CD14-positive monocyte (primary cell): ENCODE measurements at places on chromosomes 3 and 15. TPM values are rescaled to one million over a fixed set of nuclear protein-coding genes. Genes with fewer than 3 reads are reported as not detected.

DNA sequence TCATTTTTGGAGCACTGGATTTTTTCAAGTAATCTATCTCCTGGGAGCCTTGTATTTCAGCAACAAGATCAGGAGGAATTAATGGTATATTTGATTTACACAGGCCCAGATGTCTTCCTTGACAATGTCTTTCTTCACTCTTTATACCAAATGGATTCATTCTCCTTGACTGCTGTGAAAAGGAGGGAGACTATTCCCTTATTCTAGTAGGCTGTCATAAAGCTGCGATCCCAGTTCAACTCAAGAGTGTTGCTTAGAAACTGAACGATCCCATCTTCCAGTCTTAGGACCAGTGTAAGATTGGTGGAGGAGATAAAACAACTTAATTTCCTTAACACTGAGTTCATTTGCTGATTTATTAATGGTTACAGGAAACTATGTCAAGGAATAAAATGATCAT lies 119.4 kb upstream of the ROBO1 start:
- H3K36me3 ChIP-seq: no peaks in the 10 kb centered on the region
- no peaks in the 10 kb centered on the region for H3K27me3 ChIP-seq
- no peak overlapping the region for H3K27ac ChIP-seq
- H3K4me3 ChIP-seq: no peak overlapping the region
- no peaks in the 10 kb centered on the region for H3K4me1 ChIP-seq

- H3K27ac ChIP-seq: no peak overlapping the region
- H3K27me3 ChIP-seq: no peaks in the 10 kb centered on the region
- H3K4me1 ChIP-seq: no peaks in the 10 kb centered on the region
- H3K36me3 ChIP-seq: no peaks in the 10 kb centered on the region
- H3K4me3 ChIP-seq: no peak overlapping the region
- DNase-seq: peak; percentile 5
These were observed 38.6 kb downstream of the TAFA4 start for GRCh38 chr3:68893600-68894239.

DNA sequence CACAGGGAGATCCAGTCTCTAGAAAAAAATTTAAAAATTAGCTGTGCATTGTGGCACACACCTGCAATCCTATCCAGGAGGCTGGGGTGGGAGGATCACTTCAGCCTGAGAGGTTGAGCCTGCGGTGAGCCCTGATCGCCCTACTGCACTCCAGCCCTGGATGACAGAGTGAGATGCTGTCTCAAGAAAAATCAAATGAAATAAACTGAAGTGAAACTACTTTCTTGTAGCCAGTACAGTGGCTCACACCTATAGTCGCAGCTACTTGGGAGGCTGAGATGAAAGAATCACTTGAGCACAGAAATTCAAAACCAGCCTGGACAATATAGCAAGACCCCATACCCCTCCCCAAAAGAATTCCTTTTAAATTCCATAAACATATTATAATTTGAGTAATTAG lies 35.4 kb downstream of the SMARCC1 start:
- no peaks in the 10 kb centered on the region for H3K27me3 ChIP-seq
- peaks cover 42% of the 10 kb centered on the region for H3K36me3 ChIP-seq
- peaks cover 4% of the 10 kb centered on the region for H3K4me1 ChIP-seq
- DNase-seq: no peak
- H3K27ac ChIP-seq: no peak overlapping the region

GRCh38 chr15:73972984-73973682 lies 19.0 kb downstream of the STOML1 start:
- peak overlapping the region; percentile 13 for H3K4me3 ChIP-seq
- DNase-seq: peak; percentile 78
- H3K36me3 ChIP-seq: no peaks in the 10 kb centered on the region
- no peak overlapping the region for H3K27ac ChIP-seq
- H3K27me3 ChIP-seq: no peaks in the 10 kb centered on the region
- H3K4me1 ChIP-seq: peaks cover 22% of the 10 kb centered on the region

GRCh38 chr3:183494341-183494740 lies 61.2 kb downstream of the KLHL6 start:
- H3K4me1 ChIP-seq: peaks cover 6% of the 10 kb centered on the region
- no peak overlapping the region for H3K27ac ChIP-seq
- no peaks in the 10 kb centered on the region for H3K27me3 ChIP-seq

DNA sequence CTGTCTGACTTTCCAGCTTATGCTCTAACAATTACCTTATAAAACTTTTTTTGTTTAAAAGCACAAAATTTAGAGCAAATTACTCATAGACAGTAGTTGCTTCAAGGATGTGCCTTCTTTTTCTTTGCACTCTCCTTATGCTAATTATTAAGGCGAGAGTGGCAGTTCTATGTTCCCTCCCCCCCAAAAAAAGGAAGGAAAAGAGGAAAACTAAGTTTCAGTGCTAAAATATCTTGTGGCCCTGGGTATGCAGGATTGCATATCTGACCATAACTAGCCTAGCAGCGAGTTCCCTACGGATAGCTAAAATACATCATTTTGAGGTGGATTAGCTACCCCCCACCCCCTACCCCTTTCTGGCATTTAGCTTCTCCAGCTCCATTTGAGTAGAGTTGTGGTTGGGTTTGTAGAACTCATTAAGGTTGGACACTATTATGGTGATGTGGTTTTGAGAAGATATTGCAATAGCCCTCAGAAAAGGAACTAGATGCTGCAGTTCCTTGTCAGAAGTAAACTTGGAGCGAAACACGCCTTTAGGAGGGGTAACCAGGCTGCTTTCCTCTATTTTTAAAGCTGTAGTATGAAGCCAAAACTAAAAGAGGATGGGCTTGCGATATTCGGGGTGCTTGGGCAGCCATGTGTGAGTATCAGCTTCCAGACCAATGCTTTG lies 174.6 kb downstream of the AKAP13 start:
- DNase-seq: peak; percentile 78
- peaks cover 6% of the 10 kb centered on the region for H3K36me3 ChIP-seq
- peaks cover 77% of the 10 kb centered on the region for H3K4me1 ChIP-seq
- no peaks in the 10 kb centered on the region for H3K27me3 ChIP-seq
- peak overlapping the region; percentile 78 for H3K27ac ChIP-seq

DNA sequence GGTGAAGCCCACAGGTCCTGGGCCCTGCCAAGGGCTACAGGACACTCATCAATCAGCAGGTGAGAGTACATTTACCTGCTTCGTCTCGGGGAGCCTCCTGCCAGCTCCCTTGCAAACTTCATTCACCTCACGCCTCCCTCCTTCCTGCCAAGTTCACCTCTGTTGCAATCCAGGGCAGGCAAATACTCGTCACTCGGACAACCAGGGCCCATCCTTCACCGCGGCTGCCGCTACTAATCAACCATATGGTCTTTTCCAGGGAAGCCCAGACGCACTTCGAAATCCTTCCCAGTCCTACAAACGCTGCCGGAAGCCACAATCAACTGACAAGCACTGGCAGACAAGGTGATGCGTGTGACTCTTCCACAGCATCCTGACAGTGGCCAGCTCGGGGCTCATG lies 200.7 kb upstream of the NSMCE3 start:
- no peaks in the 10 kb centered on the region for H3K27me3 ChIP-seq
- no peak for DNase-seq
- no peaks in the 10 kb centered on the region for H3K36me3 ChIP-seq
- no peaks in the 10 kb centered on the region for H3K4me1 ChIP-seq
- H3K27ac ChIP-seq: no peak overlapping the region

DNA sequence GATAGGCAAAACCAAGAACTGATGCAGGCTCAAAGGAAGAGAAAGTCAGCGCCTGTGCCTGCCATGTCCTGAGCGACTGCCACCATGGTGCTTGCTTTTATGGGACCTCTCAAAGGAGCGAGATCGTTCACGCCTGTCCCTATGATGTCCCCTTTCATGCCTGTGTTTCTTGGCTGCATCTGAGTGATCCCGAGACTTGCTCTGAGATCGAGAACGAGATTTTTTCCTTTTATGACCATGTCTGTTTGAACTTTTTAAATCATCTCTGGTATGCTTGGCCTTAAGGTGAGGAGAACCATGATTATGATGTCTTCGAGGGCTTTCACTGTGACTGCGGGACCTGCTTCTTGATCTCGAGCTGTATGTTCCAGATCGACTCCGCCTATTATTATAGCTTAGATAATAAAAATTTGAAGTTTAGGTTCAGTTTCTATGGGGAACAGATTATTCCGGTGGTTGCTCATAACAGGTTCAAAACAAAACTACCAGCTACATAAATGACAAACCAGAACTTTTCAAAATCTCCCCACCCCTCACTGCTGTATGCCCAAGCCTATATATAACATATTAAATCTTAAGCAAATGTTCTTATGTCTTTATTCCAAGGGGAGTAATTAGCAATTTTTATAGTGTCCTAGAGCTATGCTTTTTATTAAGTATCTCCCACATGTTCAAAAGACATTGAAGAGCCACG lies 11.6 kb downstream of the CCNL1 start:
- no peaks in the 10 kb centered on the region for H3K27me3 ChIP-seq
- no peaks in the 10 kb centered on the region for H3K4me1 ChIP-seq
- no peak for DNase-seq
- no peak overlapping the region for H3K4me3 ChIP-seq

GRCh38 chr3:79555655-79556054 lies 212.1 kb downstream of the ROBO1 start:
- H3K4me3 ChIP-seq: no peak overlapping the region
- no peaks in the 10 kb centered on the region for H3K36me3 ChIP-seq
- H3K27ac ChIP-seq: no peak overlapping the region
- H3K4me1 ChIP-seq: no peaks in the 10 kb centered on the region
- no peaks in the 10 kb centered on the region for H3K27me3 ChIP-seq
- DNase-seq: no peak

- no peaks in the 10 kb centered on the region for H3K27me3 ChIP-seq
- no peak overlapping the region for H3K4me3 ChIP-seq
- H3K36me3 ChIP-seq: no peaks in the 10 kb centered on the region
- H3K27ac ChIP-seq: no peak overlapping the region
- no peaks in the 10 kb centered on the region for H3K4me1 ChIP-seq
These were observed 464.3 kb upstream of the AGTR1 start for GRCh38 chr3:148233403-148233802.

DNA sequence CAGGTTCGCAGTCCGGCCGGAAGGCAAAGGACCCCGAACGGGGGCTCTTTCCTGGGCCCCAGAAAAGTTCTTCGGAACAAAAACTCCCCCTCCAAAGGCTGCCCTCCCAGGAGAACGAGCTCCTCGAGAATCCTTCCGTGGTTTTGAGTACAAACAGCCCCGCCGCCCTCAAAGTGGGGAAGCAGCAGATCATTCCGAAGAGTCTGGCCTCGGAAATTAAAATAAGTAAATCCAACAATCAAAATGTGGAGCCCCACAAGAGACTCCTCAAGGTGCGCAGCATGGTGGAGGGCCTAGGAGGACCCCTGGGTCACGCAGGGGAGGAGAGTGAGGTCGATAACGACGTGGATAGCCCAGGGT lies 1.3 kb downstream of the ARHGEF26 start:
- no peak overlapping the region for H3K4me3 ChIP-seq
- no peak for DNase-seq
- H3K27ac ChIP-seq: no peak overlapping the region
- H3K4me1 ChIP-seq: peaks cover 20% of the 10 kb centered on the region
- H3K27me3 ChIP-seq: peaks cover 29% of the 10 kb centered on the region
- H3K36me3 ChIP-seq: no peaks in the 10 kb centered on the region

DNA sequence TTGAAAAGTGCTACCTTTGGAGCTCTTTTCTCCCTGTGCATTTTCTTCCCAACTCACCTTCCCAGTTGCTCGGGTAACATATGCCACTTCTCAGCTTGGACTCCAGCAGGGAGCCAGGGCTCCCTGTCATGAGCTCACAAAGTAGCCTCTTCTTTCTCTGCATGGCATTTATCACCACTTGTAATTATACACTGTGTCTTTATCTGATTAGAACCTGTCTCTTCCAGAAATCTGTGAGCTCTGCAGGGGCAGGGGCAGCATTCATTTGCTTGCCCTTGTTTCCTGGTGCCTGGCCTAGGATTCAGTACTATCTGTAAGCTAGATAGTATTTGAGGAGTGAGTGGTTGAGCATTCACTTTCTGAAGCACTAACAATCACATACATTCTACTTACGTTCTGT lies 100.9 kb downstream of the CLSTN2 start:
- no peak overlapping the region for H3K27ac ChIP-seq
- H3K4me1 ChIP-seq: no peaks in the 10 kb centered on the region
- DNase-seq: no peak
- H3K27me3 ChIP-seq: no peaks in the 10 kb centered on the region

- H3K4me3 ChIP-seq: no peak overlapping the region
- H3K4me1 ChIP-seq: peaks cover 12% of the 10 kb centered on the region
- DNase-seq: no peak
- H3K27ac ChIP-seq: no peak overlapping the region
- peaks cover 8% of the 10 kb centered on the region for H3K27me3 ChIP-seq
- no peaks in the 10 kb centered on the region for H3K36me3 ChIP-seq
These were observed 133.3 kb upstream of the MEF2A start for GRCh38 chr15:99432271-99433025.

DNA sequence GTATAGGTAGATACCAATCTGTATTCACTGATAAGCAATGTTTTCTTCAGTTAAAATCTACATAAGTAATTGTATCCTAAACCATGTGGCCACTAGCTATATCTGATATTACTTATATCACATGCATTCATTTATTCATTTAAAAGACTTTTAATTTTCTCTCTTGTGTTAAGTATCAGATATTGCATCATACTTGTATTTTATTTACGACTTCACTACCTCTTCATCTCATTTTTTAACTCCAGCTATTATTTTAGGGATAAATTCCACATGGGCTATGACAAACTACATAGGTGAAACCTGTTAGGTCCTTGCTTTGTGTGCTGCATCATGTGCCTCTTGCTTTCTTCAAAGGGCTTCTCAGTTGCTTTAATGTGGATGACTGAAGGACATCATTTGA lies 1018.3 kb downstream of the ZPLD1 start:
- no peak overlapping the region for H3K27ac ChIP-seq
- no peaks in the 10 kb centered on the region for H3K27me3 ChIP-seq
- no peak for DNase-seq
- no peak overlapping the region for H3K4me3 ChIP-seq

The INAFM2 gene
- polyA plus RNA-seq: 13.5 and 19.6 TPM in 2 replicates

The SMCO1 gene
- not detected for polyA plus RNA-seq

The HAUS2 gene
- polyA plus RNA-seq: 15.9 TPM

The ITGB5 gene
- polyA plus RNA-seq: 0.68 TPM

The CASR gene
- 0.01 TPM in 1 of 2 replicates, not detected in the other for polyA plus RNA-seq

The UCN2 gene
- polyA plus RNA-seq: 0.17 and 0.61 TPM in 2 replicates

The KY gene
- 0.03 TPM in 1 of 2 replicates, not detected in the other for polyA plus RNA-seq
